ENCODE measurements at places on chromosomes 12 and 14.

DNA sequence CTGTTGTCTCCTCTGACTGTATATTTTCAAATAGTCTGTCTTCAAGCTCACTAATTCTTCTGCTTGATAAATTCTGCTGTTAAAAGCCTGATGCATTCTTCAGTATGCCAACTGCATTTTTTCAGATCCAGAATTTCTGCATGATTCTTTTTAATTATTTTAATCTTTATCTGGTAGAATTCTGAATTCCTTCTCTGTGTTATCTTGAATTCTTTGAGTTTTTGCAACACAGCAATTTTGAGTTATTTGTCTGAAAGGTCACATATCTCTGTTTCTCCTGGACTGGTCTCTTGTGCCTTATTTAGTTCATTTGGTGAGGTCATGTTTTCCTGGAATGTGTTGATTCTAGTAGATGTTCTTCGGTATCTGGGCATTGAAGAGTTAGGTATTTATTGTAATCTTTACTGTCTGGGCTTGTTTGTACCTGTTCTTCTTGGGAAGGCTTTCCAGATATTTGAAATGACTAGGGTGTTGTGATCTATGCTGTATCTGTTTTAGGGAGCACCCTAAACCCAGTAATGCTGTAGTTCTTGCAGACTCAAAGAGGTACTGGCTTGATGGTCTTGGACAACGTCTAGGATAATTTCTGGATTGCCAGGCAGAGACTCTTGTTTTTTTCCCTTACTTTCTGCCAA lies 193.8 kb upstream of the NPAS3 start:
- DNase-seq: no peak

- no peak for DNase-seq
Measured at GRCh38 chr14:59195912-59196311, 7.4 kb downstream of the DAAM1 start.

DNA sequence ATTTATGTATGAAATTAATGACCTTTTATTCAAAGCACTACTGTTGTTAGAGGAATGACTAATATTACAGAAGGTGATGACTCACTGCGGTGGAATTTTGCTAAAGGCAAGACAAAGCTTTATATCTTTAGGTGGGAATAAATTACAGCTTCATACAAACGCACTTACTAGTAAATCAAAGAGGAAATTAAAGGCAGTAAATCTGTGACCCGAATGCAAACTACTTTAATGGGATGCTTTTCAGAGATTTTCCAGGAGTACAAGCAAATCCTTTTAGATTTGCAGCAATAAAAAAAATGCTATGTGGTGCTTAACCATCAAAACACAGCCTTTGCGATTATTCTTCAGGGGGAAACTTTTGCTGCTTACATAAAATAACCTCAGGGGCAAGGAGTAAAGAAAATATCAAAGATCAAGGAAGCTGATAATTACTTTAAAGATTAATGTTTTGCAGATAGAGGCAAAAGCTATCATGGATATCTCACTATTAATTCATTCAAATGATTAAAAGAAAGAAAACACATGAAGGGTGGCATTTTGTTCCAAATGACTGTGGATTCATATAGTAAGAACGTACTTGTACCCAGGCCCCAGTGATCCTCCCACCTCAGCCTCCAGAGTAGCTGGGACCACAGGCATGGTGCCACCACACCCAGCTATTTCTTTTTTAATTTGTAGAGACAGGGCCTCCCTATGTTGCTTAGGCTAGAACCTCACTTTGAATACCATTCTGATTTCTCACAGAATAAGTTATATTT lies 98.9 kb downstream of the DENND5B start:
- DNase-seq: no peak

- DNase-seq: no peak
Measured at GRCh38 chr12:51199366-51199945, 18.4 kb downstream of the POU6F1 start.

DNA sequence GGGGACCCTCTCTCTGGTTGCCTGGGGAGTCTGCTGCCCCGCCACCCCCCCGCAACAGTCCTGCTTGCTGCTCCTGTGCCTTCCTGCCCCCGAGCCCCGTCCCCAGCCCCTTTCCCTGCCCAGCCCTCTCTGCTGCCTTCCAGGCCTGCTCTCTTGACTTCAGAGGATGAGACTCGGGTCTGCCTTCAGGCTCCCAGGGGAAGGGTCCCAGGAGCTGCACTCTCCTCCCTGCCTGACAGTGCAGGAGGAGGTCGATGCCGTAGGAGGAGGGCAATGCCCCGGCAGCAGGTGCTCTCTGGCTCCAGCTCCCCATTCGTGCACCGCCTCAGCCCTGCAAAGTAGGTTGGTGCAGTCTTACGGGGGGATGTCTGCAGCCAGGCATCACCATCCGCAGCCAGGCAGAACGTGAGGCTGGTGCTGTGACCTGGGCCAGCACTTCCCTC lies 185.1 kb upstream of the C14orf180 start:
- DNase-seq: no peak

DNA sequence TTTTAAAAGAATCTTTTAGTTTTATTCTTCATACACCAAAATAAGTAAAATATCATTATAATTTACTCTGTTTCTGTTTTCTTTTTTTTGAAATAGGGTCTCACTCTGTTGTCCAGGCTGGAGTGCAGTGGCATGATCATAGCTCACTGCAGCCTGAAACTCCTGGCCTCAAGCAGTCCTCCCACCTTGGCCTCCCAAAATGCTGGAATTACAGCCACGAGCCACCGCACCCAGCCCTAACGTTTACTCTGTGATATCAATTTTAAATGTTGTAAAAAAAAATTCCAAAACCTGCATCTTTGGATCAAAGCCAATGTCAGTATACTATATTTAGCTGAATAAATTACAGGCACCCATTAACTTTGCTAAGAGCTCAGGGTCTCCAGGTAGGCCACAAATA lies 437.1 kb upstream of the USP15 start:
- DNase-seq: no peak

DNA sequence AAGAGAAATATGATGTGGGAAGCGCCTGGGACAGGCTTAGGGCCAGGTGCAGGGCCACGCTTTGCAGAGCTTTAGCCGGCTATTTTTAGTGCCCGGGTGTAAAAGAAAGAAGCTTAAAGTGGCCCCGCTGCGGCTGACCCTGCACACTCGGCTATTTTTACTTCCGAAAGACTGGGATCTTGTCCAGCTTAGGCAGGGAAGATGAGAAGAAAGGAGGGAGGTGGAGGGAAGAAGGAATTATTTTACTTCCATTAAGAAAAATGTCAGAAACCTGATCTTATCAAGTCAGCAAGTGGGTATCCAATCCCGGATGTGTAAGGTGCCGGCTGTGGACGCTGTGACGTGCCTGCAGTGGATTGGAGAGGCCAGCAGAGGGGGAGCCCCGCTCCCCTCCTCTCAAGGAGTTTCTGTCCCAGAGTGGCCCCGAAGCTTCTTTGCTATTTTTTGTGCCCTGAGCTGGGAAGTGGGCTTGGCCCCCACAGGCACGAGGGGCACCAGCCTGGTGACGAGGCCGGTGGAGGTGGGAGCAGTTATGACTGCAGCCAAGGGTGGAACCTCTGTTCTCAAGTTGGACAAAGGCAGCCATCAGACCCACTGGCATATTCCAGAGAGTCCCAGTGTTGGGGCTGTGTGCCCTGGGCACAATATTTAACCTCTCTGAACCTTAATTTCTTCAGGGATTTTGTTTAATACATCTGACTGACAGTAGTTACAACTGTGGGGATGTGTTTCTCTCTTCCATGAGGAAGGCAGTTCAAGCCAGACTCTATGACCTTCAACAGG lies 97.7 kb downstream of the ESRRB start:
- no peak for DNase-seq
